T-helper 22 cell (primary cell): ENCODE measurements at places on chromosomes 5 and 9.

DNA sequence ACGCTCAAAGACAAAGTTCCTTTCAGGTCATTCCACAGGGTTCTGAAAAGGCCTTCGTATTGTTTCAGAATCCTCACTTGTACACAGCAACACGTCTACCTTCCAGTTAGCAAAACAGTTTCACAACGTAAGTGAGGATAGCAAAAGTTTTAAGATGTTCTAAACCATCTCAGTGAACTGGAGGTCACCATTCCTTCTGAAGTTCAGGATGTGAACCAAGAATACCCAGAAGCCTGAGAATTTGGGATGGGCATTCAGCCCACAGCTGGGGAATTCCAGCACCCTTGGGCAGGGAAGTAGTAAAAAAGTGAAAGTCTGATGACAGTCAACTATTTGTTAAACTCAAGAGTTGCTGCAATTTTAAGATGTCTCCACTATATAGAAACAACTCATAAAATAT is 224.5 kb downstream of the BNC2 start:
- no peak for DNase-seq

- DNase-seq, result no peak
Observed at GRCh38 chr5:172541773-172542136, 87.4 kb upstream of the SH3PXD2B start.

- DNase-seq, result no peak
Observed at GRCh38 chr5:42970636-42971559, 69.2 kb downstream of the ANXA2R start.

GRCh38 chr5:83724001-83724400 is 3.3 kb upstream of the HAPLN1 start:
- no peak for DNase-seq

DNA sequence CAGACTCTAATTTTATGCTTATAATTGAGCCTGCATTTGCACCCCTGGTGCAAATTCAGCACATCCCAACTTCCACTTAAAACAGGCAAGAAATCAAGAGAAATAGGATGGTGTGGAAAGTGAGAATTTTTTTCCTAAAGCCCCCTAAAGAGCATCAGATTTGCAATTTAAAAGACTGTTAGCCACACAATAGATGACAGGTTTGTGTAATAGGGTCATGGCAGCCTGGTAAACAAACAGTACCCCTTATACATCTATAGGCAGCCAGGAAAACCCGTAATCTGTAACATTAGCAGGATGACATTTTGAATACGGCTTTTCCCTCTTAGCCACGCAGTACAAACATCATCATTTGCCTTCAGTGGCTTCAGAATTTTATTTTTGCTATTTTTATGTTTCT is 17.2 kb downstream of the EBF1 start:
- DNase-seq, result no peak

DNA sequence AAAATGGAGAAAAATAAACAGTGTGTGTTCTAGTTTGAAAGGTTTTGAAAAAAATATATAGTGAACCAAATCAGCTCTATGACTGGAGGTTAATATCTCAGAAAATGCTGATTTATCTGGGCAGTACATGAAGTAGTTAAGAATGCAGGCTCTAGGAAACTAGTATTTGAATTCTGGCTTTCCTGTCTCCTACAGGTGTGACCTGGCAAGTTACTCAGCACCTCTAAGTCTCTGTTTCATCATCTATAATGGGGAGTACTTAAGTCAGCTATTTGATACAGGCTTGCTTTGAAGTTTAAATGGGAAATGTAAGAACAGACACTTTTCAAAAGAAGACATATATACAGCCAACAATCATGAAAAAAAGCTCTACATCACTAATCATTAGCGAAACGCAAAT is 5.2 kb downstream of the GRAMD2B start:
- no peak for DNase-seq

GRCh38 chr5:124262991-124263571 is 483.4 kb downstream of the ZNF608 start:
- no peak for DNase-seq

DNA sequence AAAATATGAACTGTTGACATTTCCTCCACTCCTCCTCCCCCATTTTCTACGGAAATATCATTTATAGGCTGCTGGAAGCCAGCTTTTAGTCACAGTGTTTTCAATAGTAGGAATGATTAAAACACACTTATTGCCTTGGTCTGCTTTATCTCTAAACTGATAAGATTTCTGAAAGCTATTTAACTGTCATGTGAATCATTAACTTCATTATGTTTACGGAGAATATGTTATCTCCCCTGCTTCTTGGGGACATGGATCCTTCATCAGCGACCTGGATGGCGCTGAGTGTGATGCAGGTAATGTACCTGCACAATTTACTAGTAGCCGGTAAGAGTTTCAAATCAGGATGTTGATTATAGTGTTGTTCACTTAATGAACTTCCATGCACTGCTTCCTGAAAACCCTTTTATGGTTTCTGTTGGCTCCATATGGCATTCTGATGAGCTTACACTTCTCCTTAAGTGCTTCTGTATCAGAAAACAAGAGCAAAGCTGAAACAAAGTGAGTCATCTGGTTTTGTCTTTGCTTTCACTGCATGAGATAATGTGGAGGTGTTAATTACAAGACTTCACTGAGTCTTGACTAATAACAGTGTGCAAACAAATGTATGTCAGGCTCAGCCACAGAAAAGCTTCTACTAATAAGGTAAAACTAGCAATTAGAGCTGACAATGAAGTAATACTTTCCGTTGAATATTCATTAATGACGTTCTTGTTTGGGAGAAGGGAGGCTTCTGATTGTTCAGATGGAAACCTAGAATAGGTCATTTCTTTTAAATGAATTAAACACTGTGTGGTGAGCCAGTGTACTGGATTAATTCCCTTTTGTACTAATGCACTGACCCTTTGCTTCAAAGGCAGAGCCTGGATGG is 162.4 kb upstream of the ZNF608 start:
- DNase-seq, result no peak

- DNase-seq, result no peak
Observed at GRCh38 chr5:56273376-56273955, 40.3 kb upstream of the ANKRD55 start.

- no peak for DNase-seq
Observed at GRCh38 chr9:133226219-133227171, 17.4 kb upstream of the OBP2B start.

DNA sequence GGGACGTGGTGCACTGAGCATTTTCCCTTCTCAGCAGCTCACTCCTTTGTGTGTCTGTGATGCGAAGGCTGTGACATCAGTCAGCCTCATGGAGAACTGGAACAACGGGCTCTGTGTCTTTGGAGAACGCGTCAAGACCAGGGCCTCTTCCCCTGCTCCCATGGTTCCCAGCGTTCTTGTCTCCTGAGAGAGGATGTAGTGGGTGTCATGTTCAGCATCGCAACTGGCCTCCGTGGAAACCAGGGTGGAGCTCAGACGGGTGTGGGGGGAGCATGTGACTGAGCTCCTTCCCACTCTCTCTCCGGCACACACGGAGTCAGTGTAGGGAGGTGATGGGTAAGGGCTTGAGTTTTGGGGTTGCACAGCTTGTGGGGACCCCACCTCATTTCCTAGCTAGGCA is 59.7 kb downstream of the TENT4A start:
- no peak for DNase-seq

DNA sequence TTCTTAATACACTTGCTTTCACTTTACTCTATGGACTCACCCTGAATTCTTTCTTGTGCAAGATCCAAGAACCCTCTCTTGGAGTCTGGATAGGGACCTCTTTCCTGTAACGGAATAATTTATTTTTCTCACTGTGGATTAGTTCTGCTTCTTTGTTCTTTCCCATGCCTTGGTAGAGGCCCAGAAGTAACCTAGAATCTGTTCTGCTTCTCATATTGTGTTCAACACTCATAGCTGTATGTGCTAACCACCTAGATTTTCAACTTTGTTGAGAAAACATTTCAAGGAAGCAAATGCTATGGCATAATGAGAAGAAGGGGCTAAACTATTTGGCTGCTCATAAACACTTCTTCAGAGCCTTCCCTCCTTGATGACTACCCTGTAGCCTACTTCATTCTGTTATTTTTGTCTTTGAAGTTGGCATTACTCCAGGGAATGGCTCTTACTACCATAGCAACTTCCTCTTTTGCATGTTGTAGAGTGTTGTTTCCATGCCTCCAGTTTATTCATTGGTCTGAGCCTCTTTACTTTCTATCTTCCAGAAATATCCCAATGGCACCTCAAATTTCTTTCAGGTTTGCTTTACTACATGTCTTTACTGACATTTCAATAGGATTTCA is 74.3 kb downstream of the KIAA0825 start:
- no peak for DNase-seq

DNA sequence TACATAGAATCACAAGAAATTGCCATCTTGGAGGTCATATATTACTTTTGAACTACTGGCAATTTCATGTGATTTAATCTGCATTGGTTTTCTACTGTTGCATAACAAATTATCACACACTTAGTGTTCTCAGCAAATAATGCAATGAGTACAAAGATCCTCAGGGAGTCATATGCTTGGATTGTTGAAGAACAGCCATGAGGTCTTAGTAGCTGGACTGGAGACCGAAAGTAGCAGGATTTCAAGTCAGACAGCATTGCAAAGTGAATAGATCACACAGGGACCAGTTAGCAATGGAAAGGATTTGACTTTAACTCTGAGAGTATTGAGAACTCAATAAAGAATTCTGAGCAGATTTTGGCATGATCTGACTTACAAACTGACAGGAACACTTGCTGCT is 32.2 kb upstream of the FRMD3 start:
- no peak for DNase-seq

GRCh38 chr5:31639481-31640411 is 815 bp downstream of the PDZD2 start:
- DNase-seq, result no peak

GRCh38 chr9:124038790-124039633 is 27.4 kb downstream of the LHX2 start:
- DNase-seq, result no peak
